HepG2 (cell line): ENCODE measurements at places on chromosomes 7 and 10. TPM values are rescaled to one million over a fixed set of nuclear protein-coding genes. Genes with fewer than 3 reads are reported as not detected.
A peak's percentile ranks its signal among the peaks of the same experiment; 100 is the strongest.

DNA sequence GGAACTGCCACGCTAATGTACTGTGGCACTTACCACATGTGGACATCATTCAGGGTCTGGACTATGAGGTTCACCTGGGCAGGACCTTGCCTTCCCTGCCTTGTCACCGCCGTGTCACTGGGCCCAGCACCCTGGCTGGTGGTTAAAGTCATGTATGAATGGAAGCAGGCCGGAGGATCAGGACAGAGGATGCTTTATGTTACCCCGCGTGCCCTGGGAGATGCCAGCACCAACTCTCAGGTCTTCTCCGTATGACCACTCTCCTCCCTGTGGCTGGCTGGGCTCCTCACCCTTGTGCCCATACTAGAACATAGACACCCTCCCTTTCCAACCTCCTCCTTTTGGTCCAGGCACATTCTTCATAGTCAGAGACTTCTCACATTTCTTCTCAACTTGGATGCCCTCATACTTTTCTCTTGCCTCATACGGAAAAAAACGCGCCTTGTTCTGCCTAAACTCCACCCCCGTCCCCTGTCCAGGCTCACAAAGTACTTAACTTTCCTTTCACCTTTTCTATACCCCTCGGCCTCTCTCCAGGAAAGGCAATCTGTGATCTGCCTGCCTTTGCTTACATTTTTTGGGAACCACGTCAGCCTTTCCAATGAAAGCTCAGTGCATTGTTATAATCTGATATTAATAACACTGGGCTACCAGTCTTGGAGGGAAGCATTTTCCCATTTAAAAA lies 240.0 kb downstream of the TEX36 start:
- DNase-seq = no peak

DNA sequence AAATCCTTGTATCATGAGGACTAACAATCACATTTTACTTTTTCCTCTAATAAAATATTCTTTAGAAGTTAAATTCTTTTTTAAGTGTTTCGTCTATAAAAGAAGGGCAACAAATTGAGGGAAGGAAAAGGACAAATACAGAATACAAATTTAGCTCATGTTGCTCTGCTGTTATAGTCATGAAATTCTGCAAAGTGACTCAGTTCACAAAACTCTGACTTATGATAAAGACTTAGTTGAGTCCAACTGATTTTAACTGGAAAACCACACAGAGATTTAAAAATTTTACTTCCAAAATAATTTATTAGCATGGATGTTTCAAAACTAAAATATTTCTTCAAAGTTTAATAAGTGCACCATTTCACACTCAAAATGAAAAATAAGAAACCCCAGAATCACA lies 75.0 kb upstream of the GPR22 start:
- no peak for DNase-seq

- peak; percentile 14 for DNase-seq
Observed at GRCh38 chr10:35259769-35260397, 76.4 kb upstream of the CCNY start.

- no peak for DNase-seq
Observed at GRCh38 chr10:49080071-49080470, 35.3 kb downstream of the VSTM4 start.

GRCh38 chr7:46900312-46901263 lies 681.3 kb downstream of the TNS3 start:
- DNase-seq = no peak

FKBP9 gene
- total RNA-seq = 24.5 and 41.5 TPM in 2 replicates

SNX13 gene
- 32.3 and 35.7 TPM in 2 replicates for total RNA-seq

TAF6 gene
- 18.8 and 25.6 TPM in 2 replicates for total RNA-seq

OR2A1 gene
- not detected in 2 replicates for total RNA-seq

MGMT gene
- 19.5 and 20.7 TPM in 2 replicates for total RNA-seq
